ENCODE measurements at places on chromosomes 7 and 10.

DNA sequence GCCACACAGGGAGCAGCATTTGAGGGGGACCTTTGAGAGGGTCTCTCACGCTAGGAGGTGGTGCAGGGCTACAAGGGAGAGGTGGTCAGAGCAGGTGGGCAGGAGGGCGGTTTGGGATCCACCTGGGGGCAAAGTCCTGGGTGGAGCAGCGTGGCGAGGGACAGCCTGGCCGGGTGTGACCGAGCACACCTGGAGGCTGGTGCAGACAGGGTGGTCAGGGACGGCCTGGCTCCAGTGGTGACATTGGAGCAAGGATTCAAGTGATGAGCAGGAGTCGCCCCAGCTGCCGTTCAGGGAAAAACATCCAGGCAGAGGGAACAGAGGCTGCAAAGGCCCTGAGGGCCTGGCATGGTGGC is 36.0 kb downstream of the CLIP2 start:
- no peak for DNase-seq

DNA sequence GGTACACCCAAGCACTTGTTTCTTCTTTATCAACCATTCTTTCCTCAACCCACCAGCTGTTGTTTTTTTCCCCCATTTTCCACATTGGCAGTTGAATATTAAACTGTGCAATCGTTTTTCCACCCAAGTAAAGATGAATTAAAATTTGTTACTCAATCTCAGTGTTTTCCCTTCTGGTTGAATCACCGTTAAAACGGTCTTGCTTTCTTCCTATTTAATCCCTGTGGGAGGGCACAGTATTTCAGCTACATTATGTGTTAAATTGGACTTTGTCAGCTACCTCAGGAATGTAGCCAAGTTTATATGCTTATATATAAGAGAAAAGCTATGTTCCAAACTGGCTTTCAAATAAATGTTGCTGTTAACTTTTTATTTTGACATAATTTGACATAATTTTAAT is 19.9 kb downstream of the SLC35G1 start:
- DNase-seq, result no peak

DNA sequence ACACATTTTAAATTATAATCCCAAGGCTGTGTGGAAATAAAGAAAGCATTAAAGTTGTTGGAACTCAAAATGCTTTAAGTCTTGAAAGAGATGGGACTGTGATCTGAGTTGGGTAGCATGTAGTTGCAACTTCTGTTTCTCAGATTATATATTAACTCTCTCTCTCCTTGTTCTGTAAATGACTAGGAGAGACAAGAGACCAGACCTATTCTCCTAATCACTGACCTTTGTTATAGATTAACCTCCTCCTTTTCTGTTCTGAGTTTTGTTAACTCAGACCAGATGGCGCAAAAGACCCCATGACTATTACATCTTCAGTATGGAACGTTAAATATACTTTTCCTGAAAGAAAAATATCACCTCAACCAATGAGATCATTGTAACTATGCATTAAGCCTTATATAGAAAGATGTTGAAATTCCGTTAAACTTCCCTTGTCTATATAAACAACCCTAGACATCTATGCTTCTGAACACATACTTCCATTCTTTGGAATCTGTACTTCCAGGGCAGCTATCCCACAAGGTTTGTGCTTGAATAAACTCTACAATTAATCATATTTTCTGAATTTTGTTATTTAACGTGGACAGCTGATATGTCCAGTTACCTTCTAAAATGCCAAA is 143.5 kb upstream of the TRIM24 start:
- DNase-seq, result no peak

- DNase-seq, result peak; percentile 51
Measured at GRCh38 chr7:54841772-54842697, 83.0 kb upstream of the SEC61G start.

GRCh38 chr7:5424749-5425506 is 1.3 kb upstream of the TNRC18 start:
- peak; percentile 85 for DNase-seq

GRCh38 chr7:35818513-35818912 is 17.7 kb downstream of the SEPTIN7 start:
- DNase-seq, result no peak

DNA sequence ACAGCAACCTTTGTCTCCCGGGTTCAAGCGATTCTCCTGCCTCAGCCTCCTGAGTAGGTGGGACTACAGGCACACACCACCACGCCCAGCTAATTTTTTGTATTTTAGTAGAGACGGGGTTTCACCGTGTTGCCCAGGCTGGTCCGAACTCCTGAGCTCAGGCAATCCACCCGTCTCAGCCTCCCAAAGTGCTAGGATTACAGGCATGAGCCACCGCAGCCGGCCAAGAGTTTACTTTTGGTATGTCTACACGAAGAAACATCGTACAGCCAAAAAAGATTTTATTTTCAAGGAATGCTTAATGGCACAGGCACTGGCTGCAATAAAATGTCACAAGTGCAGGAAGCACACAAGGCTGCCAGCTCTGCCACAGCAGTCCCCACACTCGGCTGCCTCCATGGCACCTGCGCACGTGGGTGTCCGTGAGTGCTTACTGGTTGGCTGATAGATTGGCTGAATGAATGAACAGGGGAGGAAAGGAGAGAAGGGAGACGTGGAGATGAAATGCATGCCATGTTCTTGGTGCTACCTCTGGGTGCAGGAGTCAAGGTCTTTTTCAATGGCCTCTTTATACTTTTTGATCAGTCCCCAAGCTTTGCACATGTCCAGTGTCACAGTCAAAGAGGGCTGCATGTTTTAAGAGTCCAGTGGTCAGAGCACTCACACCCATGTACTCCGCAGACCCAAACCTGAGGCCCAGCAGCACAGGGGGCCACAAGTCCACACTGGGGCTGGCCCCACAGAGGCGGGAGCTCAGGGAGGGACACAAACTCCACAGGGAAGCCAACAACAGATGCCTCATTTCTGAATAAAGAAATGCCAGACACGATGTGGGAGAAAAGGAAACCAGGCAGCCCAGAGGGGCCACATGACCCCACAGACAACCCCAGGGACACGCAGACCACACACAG is 198.2 kb downstream of the MAD1L1 start:
- DNase-seq, result peak; percentile 37

DNA sequence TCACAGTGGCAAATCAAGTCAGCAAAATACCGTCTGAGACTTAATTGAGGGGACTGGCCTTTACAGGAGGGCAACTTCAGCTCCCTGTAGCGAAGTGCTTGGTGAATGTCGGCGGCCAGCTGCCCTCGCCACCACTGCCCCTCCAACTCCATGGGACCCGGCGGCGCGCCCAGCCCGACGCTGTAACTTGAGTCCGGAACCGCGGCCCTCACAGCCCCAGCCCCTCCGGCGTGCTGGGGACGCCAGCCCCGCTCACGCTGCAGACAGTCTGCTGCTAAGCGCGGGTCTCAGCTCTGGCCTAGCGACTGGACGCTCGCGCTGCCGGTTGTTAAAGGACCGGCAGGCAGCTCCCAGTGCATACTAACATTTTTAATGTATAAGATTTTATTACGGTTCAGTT is 113.4 kb upstream of the NUPR2 start:
- DNase-seq, result no peak

- no peak for DNase-seq
Measured at GRCh38 chr7:55962014-55962413, 2.4 kb upstream of the NIPSNAP2 start.

- DNase-seq, result no peak
Measured at GRCh38 chr10:63365976-63366765, 99.6 kb downstream of the JMJD1C start.

DNA sequence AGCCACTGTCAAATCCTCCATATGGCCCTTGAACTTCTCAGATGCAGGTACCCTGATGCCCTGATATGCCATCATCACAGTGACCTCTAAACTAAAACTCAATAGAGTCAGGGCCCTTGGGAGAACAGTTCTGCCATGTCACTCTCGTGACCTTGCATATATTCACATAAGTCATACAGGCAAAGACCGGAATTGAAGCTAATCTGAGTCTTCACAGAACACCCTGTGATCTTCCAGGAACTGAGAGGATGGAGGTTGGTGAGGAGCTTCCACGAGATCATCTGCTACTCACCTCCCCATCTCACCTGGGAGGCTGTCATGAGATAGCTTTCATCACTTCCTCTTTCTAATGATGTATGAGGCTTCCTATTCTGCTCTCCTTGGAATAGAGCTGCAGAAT is 228.7 kb upstream of the CCDC6 start:
- no peak for DNase-seq

DNA sequence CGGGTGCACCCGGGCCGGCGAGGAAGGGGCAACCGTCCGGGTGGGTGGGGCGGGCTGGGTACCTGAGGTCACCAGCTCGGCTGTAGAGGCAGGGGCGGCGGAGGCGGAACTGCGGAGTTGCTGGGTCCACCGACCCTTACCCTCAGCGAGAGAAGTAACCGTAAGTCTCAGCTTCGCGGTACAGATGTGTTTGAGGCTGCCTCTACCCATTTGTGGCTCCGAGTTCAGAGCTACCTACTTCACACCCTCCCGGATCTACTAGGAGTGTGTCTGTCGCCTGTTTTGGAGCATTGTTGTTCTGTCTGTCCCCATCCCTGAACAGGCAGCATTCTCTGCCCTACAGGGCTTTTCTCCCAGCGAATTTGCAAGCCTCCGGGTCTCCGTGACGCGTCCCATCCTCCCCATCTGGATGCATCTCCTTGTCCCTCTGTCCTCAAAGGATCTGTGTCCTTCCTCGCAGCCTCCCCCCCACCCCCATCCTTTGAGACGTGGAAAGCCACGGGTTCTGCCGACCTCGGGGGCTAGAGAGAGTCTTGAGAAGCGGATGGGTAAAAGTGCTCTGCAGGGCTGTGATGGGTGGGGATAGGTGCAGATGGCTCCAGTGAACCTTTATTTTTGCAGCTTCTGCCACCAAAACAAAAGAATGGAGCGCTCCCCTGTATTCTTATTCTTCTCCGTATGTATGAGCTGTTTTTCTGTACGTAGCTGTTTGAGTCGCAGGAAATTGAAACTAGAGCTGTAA is 757 bp downstream of the ANKIB1 start:
- no peak for DNase-seq

DNA sequence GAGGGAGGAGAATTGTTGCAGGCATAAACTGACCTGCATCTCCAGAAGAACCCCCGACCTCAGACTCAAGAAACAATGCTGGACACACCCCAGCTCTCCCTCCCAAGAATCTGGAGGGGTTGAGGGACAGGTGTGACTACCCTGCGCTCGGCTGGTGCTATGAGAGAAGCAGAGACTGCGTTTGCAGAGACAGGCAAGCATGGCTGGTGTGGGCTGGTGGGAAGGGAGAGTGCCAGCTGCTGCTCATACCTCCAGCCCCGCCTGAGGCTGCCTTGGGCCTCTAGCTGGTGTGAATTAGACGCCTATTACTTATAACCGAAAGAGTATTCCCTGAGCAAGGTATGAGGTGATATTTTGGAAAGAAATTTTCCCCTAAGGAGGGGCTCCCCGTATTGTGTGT is 48.3 kb upstream of the DDC start:
- DNase-seq, result no peak

GRCh38 chr10:79149662-79150443 is 81.1 kb downstream of the ZMIZ1 start:
- DNase-seq, result peak; percentile 85

- DNase-seq, result no peak
Measured at GRCh38 chr10:119535305-119535704, 7.2 kb downstream of the RGS10 start.

DNA sequence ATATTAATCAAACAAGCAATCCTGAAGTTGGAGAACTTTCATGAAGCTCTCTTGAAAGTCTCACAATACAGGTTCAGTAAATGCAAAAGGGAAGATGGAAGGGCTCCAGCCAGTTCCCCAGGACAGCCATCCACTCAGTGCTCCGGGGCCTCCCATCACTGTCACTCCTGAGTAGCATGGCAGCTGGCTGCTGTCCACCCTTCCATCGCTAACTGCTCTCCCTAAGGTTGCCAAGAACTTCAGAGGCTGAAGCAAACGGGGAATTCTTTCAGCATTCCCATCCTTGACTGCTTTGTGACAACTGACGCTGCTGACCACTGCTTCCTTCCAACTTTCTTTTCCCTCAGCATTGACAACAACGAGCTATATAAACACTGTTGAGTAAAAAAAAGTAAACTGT is 69.1 kb downstream of the VPS41 start:
- no peak for DNase-seq

- DNase-seq, result no peak
Measured at GRCh38 chr10:84344526-84344925, 16.1 kb downstream of the CCSER2 start.

DNA sequence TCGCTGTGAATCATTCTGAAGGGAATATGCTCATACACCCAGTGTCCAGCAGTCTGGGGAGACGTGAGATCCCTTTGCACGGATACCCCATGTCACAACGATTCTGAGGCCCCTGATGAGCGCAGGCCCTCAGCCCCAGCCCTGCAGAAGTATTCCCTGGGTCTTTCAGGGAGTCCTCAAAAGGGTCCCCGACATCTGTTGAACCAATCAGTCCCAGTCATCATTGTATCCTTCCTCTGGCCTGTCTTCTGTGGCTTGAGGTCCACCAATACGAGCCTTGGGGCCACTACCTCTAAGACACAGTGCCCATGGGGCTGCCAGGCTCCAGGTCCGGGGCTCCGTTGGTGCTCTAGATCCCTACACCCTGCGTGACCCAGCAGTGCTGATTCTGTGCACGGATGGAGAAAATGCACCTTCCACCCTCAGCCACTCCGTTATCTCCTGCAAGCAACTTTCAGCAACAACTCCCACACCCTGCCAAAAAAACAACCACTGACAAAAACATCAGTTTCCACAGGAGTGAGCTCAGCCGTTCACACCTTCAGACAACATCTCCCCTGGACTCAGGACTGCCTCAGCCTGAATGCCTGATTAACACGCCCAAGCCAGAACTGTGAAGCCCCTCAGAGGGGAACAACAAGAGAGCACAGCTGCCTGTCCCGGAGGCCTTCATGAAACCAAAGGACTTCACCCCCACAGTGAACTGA is 46.9 kb upstream of the KDM7A start:
- no peak for DNase-seq

Measured in aorta (tissue), 5 donors.